Astrocyte of the cerebellum (primary cell): ENCODE measurements at places on chromosomes 6 and 20.

- no peak for DNase-seq
Measured at GRCh38 chr20:49532285-49532946, 35.5 kb downstream of the PTGIS start.

DNA sequence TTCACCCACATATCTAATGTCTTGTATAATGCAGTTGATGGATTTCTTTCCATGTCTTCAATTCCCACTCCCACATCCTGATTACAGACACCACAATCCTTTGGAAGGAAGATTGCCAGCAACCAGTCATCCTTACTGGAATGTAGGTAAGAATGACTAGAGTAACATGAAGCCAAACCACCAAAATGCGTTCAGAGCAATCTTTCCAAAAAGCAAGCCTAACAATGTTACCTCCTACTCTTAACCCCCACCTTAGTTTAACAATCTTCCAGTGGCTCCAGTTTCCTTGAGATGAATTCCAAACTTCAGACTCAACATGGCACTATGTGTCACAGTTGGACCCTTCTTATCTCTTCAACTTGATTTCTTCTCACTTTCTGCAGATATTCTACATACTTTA is 685.6 kb downstream of the DOK5 start:
- DNase-seq: peak; percentile 96

GRCh38 chr6:90241229-90241880 is 55.3 kb downstream of the BACH2 start:
- no peak for DNase-seq

GRCh38 chr20:3237011-3237957 is 1.7 kb downstream of the SLC4A11 start:
- no peak for DNase-seq

GRCh38 chr6:63919556-63920110 is 284.0 kb downstream of the PHF3 start:
- no peak for DNase-seq

DNA sequence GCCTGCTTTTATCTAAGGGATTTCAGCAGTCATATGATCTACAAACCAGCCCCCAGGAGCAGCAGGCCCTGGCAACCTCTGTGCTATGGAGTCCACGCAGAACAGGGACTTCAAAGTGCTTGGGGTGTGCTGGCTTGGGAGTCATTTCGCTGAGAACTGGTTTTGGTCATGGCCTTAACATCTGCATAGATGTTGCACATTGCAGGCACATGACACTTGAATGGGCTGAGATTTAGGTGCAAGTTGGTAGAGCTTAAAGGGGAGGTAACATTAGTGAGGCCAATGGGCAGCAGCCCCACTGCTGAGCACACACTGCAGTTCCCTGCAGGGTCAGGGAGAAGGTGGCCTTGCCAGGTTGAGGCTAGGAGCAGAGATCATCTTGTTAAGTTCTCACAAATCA is 43.6 kb downstream of the RREB1 start:
- no peak for DNase-seq

- peak; percentile 62 for DNase-seq
Measured at GRCh38 chr6:147099974-147100373, 104.2 kb upstream of the STXBP5 start.

DNA sequence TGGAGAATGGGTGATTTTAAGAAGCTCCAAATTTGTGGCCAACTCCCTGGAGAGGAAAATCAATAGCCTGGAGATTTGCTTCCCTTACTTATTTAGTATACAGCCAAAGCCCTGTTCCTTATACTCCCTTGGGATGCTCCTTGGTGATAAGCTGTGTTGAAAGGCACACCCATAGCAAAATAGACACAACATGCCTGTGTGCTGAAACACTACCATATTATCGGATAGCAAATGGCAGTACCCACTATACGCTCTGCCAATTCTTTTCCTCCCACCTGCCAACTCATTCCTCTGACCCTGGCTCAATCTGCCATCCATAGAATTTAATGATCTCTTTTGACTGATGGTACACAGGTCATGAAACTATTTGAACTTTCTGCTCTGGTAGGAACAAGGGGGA is 98.2 kb downstream of the CLIC5 start:
- no peak for DNase-seq

DNA sequence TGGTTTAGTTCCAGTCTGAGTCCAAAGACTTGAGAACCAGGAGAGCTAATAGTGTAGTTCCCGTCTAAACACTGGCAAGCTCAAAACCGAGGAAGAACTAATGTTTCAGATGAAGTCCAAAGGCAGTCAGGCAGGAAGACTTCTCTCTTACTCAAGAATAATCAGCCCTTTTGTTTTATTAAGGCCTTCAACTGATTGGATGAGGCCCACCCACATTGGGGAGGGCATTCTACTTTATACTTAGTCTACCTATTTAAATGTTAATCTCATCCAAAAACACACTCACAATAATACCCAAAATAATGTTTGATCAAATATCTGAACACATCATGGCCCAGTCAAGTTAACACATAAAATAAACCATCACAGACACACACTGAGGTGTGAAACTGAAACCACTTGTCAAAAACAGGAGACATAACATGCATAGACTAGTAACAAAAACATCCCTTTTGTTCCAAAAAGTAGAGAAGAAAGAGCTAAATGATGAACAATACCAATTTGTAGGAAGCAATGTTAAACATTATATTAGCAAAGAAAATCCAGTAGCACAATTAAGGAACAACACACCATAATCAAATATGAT is 50.2 kb upstream of the SENP6 start:
- no peak for DNase-seq

DNA sequence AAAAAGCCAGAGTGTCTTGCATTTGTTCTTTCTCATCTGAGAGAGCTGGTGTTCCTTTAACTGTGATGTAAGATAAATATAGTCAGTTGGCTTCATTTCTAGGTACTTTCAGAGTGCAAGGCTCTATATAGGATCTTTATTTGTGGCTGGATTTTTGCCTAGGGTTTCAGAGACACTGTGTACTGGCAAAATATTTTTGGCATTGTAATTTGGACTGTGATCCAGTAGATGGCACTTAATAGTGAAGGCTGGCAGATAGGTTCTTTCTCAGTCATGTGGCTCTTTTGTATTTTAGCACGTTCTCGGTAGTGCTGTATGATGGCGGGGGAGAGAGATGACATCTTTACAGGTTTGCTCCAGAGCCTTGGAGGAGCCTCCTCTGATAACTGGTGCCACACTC is 26.8 kb upstream of the SLC35B3 start:
- DNase-seq: no peak

DNA sequence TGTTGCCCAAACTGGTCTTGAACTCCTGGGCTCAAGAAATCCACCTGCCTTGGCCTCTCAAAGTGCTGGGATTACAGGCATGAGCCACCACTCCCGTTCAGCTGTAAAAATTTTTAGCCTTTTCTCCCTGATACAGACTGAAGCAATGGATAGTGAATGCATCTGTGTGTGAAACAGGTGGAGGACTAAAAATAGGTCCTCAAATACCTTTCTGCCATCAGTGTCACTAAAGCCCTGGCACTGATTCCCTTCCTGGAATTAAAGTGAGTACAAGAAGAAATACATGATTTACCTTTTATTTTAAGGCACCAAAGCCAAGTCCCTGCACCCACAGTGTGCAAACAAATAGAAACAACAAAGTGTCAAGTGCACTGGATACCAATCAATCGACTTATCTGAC is 25.1 kb downstream of the TULP4 start:
- no peak for DNase-seq

- DNase-seq: no peak
Measured at GRCh38 chr6:19297880-19298279, 539.3 kb upstream of the ID4 start.

- DNase-seq: no peak
Measured at GRCh38 chr6:20402342-20403069, 827 bp downstream of the E2F3 start.

DNA sequence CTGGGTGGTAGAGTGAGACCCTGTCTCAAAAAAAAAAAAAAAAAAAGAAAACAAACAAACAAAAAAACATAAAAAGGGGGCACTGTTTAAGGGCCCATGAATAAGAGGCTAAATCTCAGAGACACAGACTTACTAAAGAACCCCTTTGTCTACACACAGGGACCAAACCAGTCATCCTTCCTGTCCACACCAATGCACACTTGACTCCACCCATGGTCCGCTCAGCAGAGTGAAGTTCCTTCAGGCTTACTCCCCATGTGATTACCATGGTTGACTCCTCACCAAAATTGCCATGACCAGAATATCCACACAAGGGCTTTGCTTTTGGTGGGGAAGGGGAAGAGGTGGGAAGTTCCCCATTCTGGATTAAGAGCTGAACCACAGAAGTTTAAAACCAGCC is 19.4 kb upstream of the REPS1 start:
- DNase-seq: no peak

DNA sequence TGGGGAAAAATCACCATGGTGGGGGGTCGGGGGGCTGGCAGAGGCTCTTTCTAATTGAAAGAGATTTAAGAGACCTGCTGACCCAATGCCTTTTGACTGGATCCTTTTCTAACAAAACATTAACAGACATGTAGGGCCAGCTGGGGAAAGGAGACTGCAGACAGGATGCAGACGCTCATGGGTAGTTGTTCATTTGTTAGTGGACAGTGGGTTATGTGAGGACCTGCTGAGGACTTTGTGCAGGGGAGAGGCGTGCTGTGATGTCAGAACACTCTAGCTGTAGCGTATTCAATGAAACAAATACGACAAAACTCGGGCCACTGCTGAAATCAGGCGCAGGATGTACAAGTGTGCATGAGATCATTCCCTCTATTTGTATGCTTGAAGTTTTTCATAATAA is 1.2 kb downstream of the IP6K3 start:
- no peak for DNase-seq

GRCh38 chr6:16540804-16541752 is 220.2 kb downstream of the ATXN1 start:
- no peak for DNase-seq

DNA sequence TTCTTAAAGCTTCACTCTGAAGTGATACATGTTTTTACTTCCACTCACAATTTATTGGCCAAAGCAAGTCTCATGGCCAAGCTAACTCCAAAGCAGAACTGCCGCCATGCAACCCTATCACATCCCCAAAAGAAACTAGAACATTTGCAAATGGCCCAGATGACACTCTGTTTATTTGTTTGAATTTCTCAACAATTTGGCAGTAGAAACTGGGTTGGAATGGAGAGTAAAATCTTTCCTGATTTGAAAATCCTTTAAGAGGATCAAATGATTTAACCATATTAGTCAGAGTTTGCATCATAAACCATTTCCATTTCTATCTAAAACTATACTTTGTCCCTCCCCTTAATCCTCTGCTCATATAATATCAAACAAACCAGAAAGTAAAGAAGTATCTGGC is 39.1 kb upstream of the E2F3 start:
- DNase-seq: no peak

- no peak for DNase-seq
Measured at GRCh38 chr6:74447013-74447412, 751.0 kb downstream of the CD109 start.

DNA sequence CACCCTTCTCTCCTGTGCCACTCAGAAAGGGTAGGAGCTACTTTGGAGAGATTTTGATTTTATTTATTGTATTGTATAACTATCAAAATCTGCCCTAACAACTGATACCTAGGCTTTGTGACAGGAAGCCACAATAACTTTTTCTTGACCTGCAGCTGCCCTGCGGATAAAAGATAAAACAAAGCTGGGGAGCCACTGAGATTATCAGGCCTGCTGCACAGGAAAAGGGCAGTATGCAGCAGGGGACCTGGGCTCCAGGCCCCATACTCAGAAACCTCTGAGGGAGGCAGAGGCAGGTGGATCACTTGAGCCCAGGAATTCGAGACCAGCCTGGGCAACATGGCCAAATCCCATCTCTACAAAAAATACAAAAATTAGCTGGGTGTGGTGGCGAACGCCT is 980 bp upstream of the SNX21 start:
- no peak for DNase-seq

- no peak for DNase-seq
Measured at GRCh38 chr20:7379621-7380220, 560.5 kb downstream of the HAO1 start.

DNA sequence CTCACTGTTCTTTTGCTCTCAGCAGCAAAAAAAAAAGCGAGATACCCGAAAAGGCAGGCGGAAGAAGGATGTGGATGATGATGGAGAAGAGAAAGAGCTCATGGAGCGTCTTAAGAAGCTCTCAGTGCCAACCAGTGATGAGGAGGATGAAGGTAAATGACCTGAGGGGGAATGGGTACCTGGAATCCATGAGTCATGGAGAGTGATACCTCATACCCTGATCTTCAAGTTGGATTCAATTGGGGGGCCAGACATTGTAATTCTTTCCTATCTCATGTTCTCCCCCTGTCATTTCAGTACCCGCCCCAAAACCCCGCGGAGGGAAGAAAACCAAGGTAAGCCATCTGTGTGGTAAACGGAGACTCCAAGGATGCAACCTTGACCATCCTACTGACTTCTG is 6.8 kb downstream of the ABCF1 start:
- DNase-seq: no peak

DNA sequence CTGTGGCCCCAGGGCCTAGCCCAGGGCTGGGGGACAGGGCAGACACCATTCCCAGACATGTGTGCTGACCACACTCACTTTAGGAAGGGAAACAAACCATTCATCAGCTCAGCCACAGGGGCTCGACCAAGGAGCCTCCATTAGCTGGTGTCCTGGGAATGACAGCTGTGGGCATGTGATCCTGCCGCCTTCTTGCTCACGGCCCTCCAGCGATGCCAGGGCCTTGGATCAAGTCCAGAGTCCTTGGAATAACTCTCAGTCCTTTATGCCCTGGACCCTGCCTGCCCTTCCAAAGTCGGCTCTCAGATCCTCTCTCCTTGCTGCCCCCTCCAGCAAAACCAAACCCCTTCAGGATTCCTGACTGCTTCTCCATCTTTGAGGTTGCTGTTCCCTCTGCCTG is 165.0 kb upstream of the RNF24 start:
- DNase-seq: no peak

DNA sequence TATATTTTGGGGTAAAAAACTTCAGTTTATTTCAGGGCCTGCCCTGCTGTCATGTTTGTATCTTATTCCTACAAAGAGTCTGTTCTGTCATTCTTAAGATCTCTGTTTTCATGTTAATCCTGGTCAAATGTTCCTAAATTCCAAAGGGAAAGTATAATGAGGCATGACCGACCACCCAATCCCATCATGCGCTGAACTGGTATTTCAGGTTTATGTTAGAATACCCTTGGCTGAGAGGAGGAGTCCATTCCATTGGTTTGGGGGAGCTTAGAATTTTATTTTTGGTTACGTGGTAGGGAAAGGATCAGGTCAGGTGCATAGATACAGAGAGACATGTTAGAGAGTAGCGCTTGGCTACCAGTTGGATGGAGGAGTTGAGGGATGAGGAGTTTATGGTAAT is 25.7 kb downstream of the CFAP61 start:
- DNase-seq: no peak

- no peak for DNase-seq
Measured at GRCh38 chr6:76682842-76683241, 610.4 kb upstream of the IMPG1 start.
